Aorta (tissue), 5 donors: ENCODE measurements at places on chromosomes 6 and 20. TPM values are rescaled to one million over a fixed set of nuclear protein-coding genes. Genes with fewer than 3 reads are reported as not detected.

- H3K4me1 ChIP-seq: no peaks in the 10 kb centered on the region
- H3K27ac ChIP-seq: no peak overlapping the region
- no peaks in the 10 kb centered on the region for H3K36me3 ChIP-seq
These were observed 113.1 kb upstream of the MTHFD1L start for GRCh38 chr6:150752409-150752808.

- no peak overlapping the region for H3K27ac ChIP-seq
- H3K4me1 ChIP-seq: no peaks in the 10 kb centered on the region
- DNase-seq: no peak
- no peaks in the 10 kb centered on the region for H3K27me3 ChIP-seq
- H3K4me3 ChIP-seq: no peak overlapping the region
These were observed 22.0 kb downstream of the SOX4 start for GRCh38 chr6:21615504-21615903.

- no peak overlapping the region for H3K4me3 ChIP-seq
- H3K4me1 ChIP-seq: no peaks in the 10 kb centered on the region
- DNase-seq: no peak
These were observed 29.3 kb downstream of the ADGRG6 start for GRCh38 chr6:142331075-142331551.

DNA sequence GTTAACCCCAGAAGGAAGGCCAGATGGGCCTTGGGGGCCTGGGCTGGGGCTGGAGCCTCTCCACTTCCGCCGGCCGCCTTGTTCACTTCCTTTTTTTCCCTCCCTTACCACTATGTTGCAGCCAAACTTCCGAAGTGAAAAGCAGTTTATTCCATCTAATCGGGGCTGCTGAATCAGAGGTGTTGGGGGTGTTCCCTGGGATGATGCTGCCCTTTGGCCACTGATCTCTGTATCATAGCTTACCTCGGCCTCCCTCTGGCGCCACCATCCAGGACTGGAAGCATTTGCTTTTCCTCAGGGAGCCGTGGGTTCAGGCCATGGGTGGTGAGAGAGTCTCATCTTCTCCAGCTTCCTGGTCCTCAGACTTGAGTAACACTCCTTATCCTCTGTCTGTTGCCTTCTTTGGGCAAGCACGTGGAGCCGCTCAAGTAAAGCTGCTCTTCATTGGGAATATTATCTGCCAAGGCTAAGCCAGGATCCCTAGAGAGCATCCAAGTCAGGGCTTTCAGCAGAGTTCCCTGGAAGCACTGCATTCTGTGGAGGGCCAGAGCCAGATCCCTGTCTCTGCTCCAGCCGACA lies 39.6 kb downstream of the SLX4IP start:
- no peak overlapping the region for H3K4me3 ChIP-seq
- no peaks in the 10 kb centered on the region for H3K4me1 ChIP-seq
- no peaks in the 10 kb centered on the region for H3K27me3 ChIP-seq

GRCh38 chr20:15921930-15922329 lies 651.3 kb downstream of the KIF16B start:
- H3K4me1 ChIP-seq: no peaks in the 10 kb centered on the region
- no peaks in the 10 kb centered on the region for H3K27me3 ChIP-seq
- H3K4me3 ChIP-seq: no peak overlapping the region
- no peak overlapping the region for H3K27ac ChIP-seq
- DNase-seq: no peak

- H3K36me3 ChIP-seq: no peaks in the 10 kb centered on the region
- H3K4me3 ChIP-seq: no peak overlapping the region
- H3K27me3 ChIP-seq: no peaks in the 10 kb centered on the region
- DNase-seq: peak; percentile 8
These were observed 3.2 kb downstream of the NFS1 start for GRCh38 chr20:35695978-35696377.

GRCh38 chr20:46477225-46477624 lies 36.1 kb downstream of the ZNF334 start:
- H3K27ac ChIP-seq: no peak overlapping the region
- H3K4me1 ChIP-seq: no peaks in the 10 kb centered on the region
- no peak for DNase-seq
- H3K36me3 ChIP-seq: no peaks in the 10 kb centered on the region

DNA sequence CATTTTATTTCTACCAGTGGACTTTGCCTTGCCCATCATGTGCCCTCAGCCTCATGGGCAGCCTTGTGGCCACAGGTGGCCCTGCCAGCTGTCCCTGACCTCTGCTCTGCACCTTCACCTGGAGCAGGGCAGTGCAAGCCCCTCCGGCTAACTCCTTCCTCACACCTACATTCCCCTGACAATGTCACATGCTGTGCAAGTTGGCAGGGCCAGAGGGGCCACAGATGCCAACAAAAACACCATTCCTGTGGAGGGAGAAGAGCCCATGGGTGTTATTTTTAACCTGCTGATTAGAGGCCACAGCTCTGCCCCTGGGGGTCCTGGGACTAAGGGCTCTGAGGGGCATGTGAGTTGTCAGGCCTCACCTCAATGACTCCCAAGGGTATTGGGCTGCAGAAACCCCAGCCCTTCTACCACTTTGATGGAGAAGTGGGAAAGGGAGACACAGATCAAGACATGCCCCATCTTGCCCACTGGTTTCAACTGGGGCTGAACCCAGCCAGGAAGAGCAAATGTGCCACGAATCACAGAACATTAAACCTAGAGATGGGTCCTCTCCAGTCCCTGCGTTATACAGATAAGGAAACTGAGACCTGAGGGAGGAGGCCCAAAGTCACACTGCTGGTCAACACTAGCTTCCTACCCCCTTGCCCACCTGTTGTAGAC lies 65.0 kb downstream of the MRPL14 start:
- H3K4me1 ChIP-seq: peaks cover 4% of the 10 kb centered on the region
- no peaks in the 10 kb centered on the region for H3K27me3 ChIP-seq
- H3K27ac ChIP-seq: peak overlapping the region; percentile 7
- H3K36me3 ChIP-seq: no peaks in the 10 kb centered on the region
- no peak overlapping the region for H3K4me3 ChIP-seq

GRCh38 chr6:151962246-151962846 lies 154.9 kb downstream of the ESR1 start:
- no peaks in the 10 kb centered on the region for H3K4me1 ChIP-seq
- H3K36me3 ChIP-seq: no peaks in the 10 kb centered on the region
- no peaks in the 10 kb centered on the region for H3K27me3 ChIP-seq
- DNase-seq: no peak

- no peaks in the 10 kb centered on the region for H3K4me1 ChIP-seq
- DNase-seq: no peak
- H3K4me3 ChIP-seq: no peak overlapping the region
- H3K36me3 ChIP-seq: no peaks in the 10 kb centered on the region
- H3K27me3 ChIP-seq: no peaks in the 10 kb centered on the region
These were observed 65.0 kb downstream of the EPM2A start for GRCh38 chr6:145670311-145670710.

DNA sequence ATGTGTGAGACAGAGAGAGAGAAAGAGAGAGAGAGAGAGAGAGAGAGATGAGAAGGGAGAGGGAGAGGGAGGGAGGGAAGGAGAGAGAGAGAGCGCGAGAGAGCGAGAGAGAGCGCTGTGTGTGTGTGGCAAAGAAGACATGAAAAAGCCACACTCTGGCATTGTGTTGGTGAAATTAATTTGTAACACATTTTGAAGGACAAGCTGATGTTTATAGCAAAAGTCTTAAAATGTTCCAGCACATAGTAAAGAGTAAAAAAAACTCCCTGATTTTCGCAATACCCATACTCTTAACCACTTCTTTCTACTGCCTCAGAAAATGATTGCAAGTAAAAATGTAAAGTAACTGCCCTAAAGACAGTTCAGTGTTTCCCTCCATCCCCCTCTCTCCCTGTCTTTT lies 56.7 kb downstream of the SLC22A1 start:
- H3K36me3 ChIP-seq: no peaks in the 10 kb centered on the region
- H3K27me3 ChIP-seq: no peaks in the 10 kb centered on the region
- H3K27ac ChIP-seq: no peak overlapping the region
- H3K4me1 ChIP-seq: no peaks in the 10 kb centered on the region
- H3K4me3 ChIP-seq: no peak overlapping the region

- no peak for DNase-seq
- H3K4me3 ChIP-seq: no peak overlapping the region
- H3K27ac ChIP-seq: no peak overlapping the region
These were observed 88.4 kb downstream of the RTN4IP1 start for GRCh38 chr6:106540907-106541306.

DNA sequence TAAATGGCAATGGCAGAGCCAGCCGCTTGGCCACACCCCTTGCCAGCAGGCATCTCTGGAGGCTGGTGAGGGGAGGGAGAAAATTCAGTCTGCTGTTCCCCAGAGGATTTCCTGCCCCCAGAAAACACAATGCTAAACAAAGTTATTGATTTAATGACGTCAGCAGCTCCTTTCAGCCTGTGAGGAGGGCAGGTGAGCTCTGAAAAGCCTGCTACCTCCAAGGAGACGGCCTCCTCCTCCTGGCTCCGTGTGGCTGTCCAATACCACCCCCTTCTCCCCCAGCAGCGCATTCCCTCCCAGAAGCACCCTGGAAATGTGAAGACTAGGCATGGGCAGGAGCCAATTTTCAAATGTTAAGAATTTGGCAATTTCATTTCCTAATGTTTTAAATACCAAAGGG lies 393.1 kb downstream of the ZFAND3 start:
- no peaks in the 10 kb centered on the region for H3K27me3 ChIP-seq
- no peak for DNase-seq
- H3K4me1 ChIP-seq: peaks cover 7% of the 10 kb centered on the region
- no peak overlapping the region for H3K4me3 ChIP-seq
- H3K27ac ChIP-seq: peak overlapping the region; percentile 85

GRCh38 chr6:132456700-132457143 lies 55.4 kb upstream of the MOXD1 start:
- H3K27ac ChIP-seq: no peak overlapping the region
- no peaks in the 10 kb centered on the region for H3K36me3 ChIP-seq
- no peaks in the 10 kb centered on the region for H3K27me3 ChIP-seq
- no peak overlapping the region for H3K4me3 ChIP-seq

GRCh38 chr6:137051790-137052472 lies 7.2 kb upstream of the IL20RA start:
- H3K4me3 ChIP-seq: no peak overlapping the region
- peaks cover 1% of the 10 kb centered on the region for H3K27me3 ChIP-seq
- H3K27ac ChIP-seq: no peak overlapping the region
- H3K4me1 ChIP-seq: no peaks in the 10 kb centered on the region
- H3K36me3 ChIP-seq: no peaks in the 10 kb centered on the region
- no peak for DNase-seq

DNA sequence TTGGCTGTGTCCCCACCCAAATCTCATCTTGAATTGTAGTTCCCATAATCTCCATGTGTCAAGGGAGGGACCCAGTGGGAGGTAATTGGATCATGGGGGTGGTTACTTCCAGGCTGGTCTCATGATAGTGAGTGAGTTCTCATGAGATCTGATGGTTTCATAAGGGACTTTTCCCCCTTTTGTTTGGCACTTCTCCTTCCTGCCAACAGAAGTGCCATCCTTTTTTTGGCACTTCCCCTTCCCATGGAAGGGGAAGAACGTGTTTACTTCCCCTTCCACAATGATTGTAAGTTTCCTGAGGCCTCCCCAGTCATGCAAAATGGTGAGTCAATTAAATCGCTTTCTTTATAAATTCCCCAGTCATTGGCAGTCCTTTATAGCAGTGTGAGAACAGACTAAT lies 18.0 kb upstream of the PI3 start:
- no peaks in the 10 kb centered on the region for H3K4me1 ChIP-seq
- no peak overlapping the region for H3K27ac ChIP-seq
- no peak overlapping the region for H3K4me3 ChIP-seq

GRCh38 chr6:15437090-15437635 lies 191.3 kb downstream of the JARID2 start:
- H3K36me3 ChIP-seq: no peaks in the 10 kb centered on the region
- H3K4me1 ChIP-seq: peaks cover 12% of the 10 kb centered on the region
- no peak overlapping the region for H3K27ac ChIP-seq
- H3K4me3 ChIP-seq: no peak overlapping the region

DNA sequence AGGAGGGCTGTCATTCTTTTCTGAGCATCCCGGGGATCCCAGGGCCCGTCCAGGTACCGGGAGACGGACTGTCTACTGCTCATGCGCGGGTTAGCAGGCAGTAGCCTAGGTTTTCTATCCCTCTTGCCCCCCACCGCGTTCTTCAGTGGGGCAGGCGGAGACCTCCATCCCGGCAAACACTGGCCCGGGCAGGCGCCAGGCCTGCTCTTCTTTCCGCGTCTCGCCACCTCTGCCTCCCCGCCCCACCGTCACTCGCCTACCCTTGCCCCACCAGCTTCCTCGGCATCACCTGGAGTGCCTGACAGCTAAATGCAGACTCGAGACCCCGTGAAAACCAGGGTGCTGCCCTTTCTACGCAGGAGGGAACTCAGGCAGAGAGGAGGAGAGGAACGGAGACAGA lies 1937.7 kb upstream of the DEFB115 start:
- no peaks in the 10 kb centered on the region for H3K27me3 ChIP-seq
- no peaks in the 10 kb centered on the region for H3K36me3 ChIP-seq
- no peaks in the 10 kb centered on the region for H3K4me1 ChIP-seq
- DNase-seq: no peak
- H3K27ac ChIP-seq: no peak overlapping the region

- H3K27ac ChIP-seq: no peak overlapping the region
- no peak overlapping the region for H3K4me3 ChIP-seq
- no peaks in the 10 kb centered on the region for H3K36me3 ChIP-seq
- H3K4me1 ChIP-seq: peaks cover 13% of the 10 kb centered on the region
- no peaks in the 10 kb centered on the region for H3K27me3 ChIP-seq
- no peak for DNase-seq
These were observed 38.1 kb downstream of the B4GALT5 start for GRCh38 chr20:49675368-49676151.

DNA sequence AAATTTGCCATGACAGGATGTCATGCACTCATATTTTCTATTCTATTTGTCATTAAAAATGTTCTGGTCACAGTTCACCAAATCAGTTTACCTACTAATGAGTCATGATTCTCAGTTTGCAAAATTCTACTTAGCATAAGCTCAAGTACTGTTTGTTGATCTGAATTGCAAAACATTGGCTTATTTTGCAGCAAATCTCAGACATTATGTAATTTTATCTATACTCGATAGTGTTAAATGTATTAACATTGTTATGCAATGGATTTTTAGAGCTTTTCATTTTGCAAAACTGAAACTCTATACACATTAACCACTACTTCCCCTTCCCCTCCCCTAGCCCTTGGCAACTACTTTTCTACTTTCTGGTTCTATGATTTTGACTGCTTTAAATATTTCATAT lies 213.8 kb upstream of the ZFP64 start:
- no peaks in the 10 kb centered on the region for H3K4me1 ChIP-seq
- H3K4me3 ChIP-seq: no peak overlapping the region
- no peaks in the 10 kb centered on the region for H3K36me3 ChIP-seq
- DNase-seq: no peak

The RAB44 gene
- polyA plus RNA-seq: not detected

The LY6G6C gene
- not detected for polyA plus RNA-seq

The PNPLA1 gene
- 0.15 TPM for polyA plus RNA-seq

The B3GALT4 gene
- 17.0 TPM for polyA plus RNA-seq

The ADGRF5 gene
- 0.50 TPM for polyA plus RNA-seq

The ZKSCAN8 gene
- polyA plus RNA-seq: 12.5 TPM

The KCNK15 gene
- polyA plus RNA-seq: 2.3 TPM

The GLP1R gene
- polyA plus RNA-seq: not detected

The NRSN1 gene
- polyA plus RNA-seq: not detected

The DACT2 gene
- 0.13 TPM for polyA plus RNA-seq

The EPB41L1 gene
- polyA plus RNA-seq: 18.0 TPM

The TMEM200A gene
- 3.5 TPM for polyA plus RNA-seq

The PRL gene
- not detected for polyA plus RNA-seq

The AVP gene
- polyA plus RNA-seq: not detected

The WFDC12 gene
- polyA plus RNA-seq: not detected
